Natural killer cell (primary cell): ENCODE measurements at places on chromosomes 2 and 18.
A peak's percentile ranks its signal among the peaks of the same experiment; 100 is the strongest.

DNA sequence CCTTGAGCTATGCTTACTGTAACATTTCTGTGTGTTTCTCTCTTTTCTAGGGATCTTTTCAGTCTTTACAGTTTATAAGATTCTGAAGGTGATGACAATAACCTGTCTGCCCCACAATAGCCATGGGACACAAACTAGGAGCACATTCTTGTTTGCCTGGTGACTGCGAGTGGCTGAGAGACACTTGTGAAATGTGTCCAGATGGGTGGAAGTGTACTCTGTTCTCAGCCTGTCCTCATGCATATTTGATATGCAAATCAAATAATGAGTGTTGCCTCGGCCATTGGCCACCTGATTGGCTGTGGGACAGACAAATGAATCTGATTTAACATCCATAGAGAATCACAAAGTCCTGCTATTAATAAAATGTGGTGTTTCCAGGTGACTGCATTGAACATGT lies 246.2 kb downstream of the HNMT start:
- H3K36me3 ChIP-seq = no peaks in the 10 kb centered on the region
- no peak overlapping the region for H3K27ac ChIP-seq
- H3K27me3 ChIP-seq = no peaks in the 10 kb centered on the region
- no peak overlapping the region for H3K4me3 ChIP-seq

GRCh38 chr2:9217838-9218770 lies 11.5 kb downstream of the ASAP2 start:
- no peaks in the 10 kb centered on the region for H3K27me3 ChIP-seq
- no peak overlapping the region for H3K4me3 ChIP-seq
- H3K4me1 ChIP-seq = no peaks in the 10 kb centered on the region
- DNase-seq = no peak

- H3K36me3 ChIP-seq = peaks cover 6% of the 10 kb centered on the region
- DNase-seq = no peak
- H3K4me3 ChIP-seq = peak overlapping the region; percentile 25
- H3K27me3 ChIP-seq = no peaks in the 10 kb centered on the region
- peaks cover 11% of the 10 kb centered on the region for H3K4me1 ChIP-seq
These were observed 17.6 kb upstream of the ADI1 start for GRCh38 chr2:3536682-3537632.

GRCh38 chr2:176567361-176567760 lies 298.1 kb downstream of the MTX2 start:
- H3K36me3 ChIP-seq = no peaks in the 10 kb centered on the region
- H3K27ac ChIP-seq = no peak overlapping the region
- H3K4me1 ChIP-seq = no peaks in the 10 kb centered on the region
- DNase-seq = no peak
- no peak overlapping the region for H3K4me3 ChIP-seq

- DNase-seq = no peak
- no peak overlapping the region for H3K27ac ChIP-seq
- H3K4me1 ChIP-seq = peaks cover 5% of the 10 kb centered on the region
- no peaks in the 10 kb centered on the region for H3K36me3 ChIP-seq
These were observed 96.6 kb downstream of the TMEM17 start for GRCh38 chr2:62409442-62409841.

DNA sequence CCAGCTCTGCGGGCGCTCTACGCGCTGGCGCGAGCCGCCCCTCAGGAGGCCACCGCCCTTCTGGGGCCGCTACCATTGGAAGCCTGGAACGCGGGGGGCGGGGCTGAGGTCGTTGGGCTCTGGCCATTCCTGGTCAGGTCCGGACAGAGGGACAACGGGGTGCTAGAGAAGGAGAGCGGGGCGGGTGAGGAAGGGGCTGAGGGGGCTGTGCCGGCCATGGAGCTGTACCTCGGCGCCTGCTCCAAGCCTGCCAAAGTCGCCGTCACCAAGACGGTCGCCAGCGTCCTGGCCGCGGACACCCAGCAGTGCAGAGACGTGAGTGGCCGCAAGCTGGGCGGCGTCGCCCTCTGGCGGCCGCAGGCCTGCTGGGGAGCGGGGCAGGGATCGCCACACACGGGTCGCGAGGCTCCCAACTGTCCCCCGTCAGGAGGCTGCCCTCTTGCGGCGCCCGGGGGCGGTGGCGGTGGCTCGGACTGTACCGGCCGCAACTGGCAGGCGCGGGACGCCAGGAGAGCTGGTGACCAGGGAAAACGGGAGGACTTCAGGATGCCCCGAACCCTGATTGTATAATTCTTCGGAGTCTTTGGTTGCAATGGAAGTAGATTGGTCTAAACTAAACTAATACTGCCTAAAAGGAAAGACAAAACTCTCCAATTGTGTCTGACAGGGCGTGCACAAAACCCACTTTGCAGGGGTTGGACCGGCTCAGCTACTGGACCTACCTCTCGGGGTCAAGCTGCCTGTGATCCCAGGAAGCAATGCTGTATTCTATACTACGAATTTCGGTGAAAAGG lies at the start of gene FSIP2:
FSIP2 (plus strand) TSS at position 126 of the 794 bp plus-strand sequence; CDS start at position 217, 91 bp downstream.
- no peak within 1 kb of the TSS for H3K27ac ChIP-seq
- H3K36me3 ChIP-seq = no peaks in the 10 kb centered on the region
- H3K4me1 ChIP-seq = no peaks in the 10 kb centered on the region
- no peak within 1 kb of the TSS for H3K4me3 ChIP-seq
- peak; percentile 13 for DNase-seq

DNA sequence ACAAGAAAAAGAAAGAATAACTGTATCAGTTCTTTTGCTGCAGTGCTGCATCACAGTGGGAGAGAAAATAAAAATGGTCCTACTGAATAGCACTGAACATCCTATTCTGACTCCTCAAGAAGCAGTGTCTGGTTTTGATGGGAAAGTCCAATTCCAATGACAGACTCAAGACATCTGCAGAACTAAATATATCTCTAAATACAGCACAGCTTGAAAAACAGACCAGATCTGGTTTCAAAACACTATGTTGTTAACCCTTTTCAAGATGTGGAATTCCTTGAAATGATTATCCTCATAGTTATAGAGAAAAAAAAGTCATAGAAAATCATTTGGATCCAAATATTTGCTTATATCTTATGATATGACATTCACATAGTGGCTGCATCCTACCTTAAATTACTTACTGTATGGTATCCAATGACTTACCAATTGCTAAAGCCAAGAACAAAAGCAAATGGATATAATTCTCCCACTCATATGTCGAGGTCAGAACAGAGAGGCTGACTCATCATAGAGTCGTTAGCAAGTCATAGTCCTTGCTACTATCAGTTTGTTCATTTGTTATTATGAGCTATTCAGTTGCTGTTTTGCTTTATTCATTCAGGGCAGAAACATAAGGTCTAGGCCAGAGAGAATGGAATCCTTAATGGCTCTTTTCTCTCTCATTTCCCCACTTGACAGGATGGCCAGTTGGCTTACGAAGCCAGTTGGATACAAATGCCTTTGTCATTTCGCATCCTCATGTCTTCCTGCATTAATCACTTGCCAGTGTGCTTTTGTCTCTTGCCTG lies 62.5 kb upstream of the ACVR2A start:
- H3K27ac ChIP-seq = no peak overlapping the region
- H3K36me3 ChIP-seq = no peaks in the 10 kb centered on the region
- DNase-seq = no peak
- H3K4me3 ChIP-seq = no peak overlapping the region
- H3K27me3 ChIP-seq = no peaks in the 10 kb centered on the region
- no peaks in the 10 kb centered on the region for H3K4me1 ChIP-seq

GRCh38 chr2:168920504-168921157 lies 19.5 kb downstream of the G6PC2 start:
- no peaks in the 10 kb centered on the region for H3K4me1 ChIP-seq
- H3K27ac ChIP-seq = no peak overlapping the region
- no peak for DNase-seq
- H3K36me3 ChIP-seq = no peaks in the 10 kb centered on the region
- no peaks in the 10 kb centered on the region for H3K27me3 ChIP-seq

DNA sequence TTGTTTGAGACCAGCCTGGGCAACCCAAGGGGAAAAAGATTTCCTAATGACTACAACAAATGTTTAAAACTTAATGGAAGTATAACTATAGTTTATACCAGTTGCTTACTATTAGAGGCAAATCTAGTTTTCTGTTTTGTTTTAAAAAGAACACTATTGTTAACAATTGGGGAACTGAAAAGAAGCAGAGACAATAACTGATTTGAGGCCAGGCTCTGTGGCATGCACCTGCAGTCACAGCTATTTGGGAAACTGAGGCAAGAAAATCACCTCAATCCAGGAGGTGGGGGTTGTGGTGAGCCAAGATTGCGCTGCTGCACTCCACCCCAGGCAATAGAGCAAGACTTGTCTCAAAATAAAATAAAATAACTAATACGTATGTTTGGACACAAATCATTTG lies 28.2 kb upstream of the USP34 start:
- H3K36me3 ChIP-seq = peaks cover 74% of the 10 kb centered on the region
- H3K27ac ChIP-seq = no peak overlapping the region
- H3K27me3 ChIP-seq = no peaks in the 10 kb centered on the region
- no peak for DNase-seq
- H3K4me1 ChIP-seq = no peaks in the 10 kb centered on the region
- no peak overlapping the region for H3K4me3 ChIP-seq

- H3K36me3 ChIP-seq = no peaks in the 10 kb centered on the region
- H3K4me3 ChIP-seq = no peak overlapping the region
- H3K27me3 ChIP-seq = peaks cover 38% of the 10 kb centered on the region
- no peak overlapping the region for H3K27ac ChIP-seq
- H3K4me1 ChIP-seq = peaks cover 27% of the 10 kb centered on the region
These were observed 1.4 kb downstream of the CYS1 start for GRCh38 chr2:10078704-10079265.

DNA sequence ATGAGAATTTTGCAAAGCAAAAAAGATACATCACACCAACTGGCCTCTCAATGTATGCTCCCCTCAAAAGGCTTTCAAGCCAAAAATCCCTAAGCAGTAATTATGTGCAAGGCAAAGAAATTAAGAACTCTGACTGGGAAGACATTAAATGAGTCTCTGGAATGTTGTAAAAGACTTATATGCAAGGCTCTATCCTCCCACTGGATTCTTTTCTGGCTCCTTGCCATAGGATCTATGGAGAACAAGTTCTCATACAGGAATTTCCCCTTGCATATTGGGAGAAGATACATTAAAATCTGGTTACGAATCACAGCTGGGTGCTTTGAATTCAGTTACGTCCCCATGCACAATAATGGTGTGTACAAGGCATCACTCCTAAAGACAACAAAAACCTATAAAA lies 73.4 kb upstream of the ATL2 start:
- H3K27ac ChIP-seq = no peak overlapping the region
- no peak for DNase-seq
- H3K4me1 ChIP-seq = no peaks in the 10 kb centered on the region
- H3K4me3 ChIP-seq = no peak overlapping the region

DNA sequence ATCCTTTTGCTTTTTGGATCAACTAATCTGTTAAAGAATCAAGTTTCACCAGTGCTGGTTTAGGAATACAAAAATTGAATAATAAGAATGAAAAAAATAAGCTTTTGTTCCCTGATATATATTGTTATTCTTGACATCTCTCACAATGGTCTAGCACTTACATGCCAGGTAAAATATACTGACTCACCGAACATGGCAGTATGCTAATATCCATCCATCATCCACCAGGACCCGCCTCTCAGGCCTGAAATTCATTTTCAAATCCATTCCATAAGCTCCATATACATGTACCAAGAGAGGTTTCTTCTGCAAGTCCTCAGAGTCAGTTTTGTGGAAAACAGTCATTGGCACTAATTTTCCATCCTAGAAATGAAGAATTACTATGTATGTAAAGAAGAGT lies 32.5 kb downstream of the PREPL start:
- H3K4me3 ChIP-seq = no peak overlapping the region
- H3K4me1 ChIP-seq = no peaks in the 10 kb centered on the region
- peaks cover 37% of the 10 kb centered on the region for H3K36me3 ChIP-seq
- no peaks in the 10 kb centered on the region for H3K27me3 ChIP-seq
- DNase-seq = no peak

DNA sequence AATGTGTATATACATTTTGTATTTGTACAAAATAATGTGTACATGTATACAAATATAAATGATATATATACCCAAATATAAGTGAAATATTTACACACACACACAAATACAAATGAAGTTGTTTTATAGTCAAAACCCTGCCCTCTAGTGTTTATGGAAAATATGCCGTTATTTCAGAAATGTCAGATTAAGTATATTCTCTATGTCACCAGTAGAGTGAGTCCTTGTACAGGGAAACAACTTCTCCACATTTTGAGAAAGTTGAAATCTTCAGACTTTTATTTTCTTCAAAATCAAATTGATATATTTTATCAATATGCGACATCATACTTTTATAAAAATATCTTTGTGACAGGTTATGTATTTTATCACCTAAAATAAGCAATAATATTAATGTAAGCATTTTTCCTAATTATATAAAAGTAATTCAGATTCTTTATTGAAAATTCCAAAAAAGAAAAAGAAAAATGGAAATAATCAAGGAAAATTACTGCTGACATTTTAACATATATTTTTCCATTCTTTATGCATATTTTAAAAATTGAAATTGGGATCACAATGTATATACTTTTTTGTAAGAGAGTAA lies 22.4 kb downstream of the ARL6IP6 start:
- H3K27me3 ChIP-seq = no peaks in the 10 kb centered on the region
- no peak overlapping the region for H3K27ac ChIP-seq
- peaks cover 13% of the 10 kb centered on the region for H3K36me3 ChIP-seq

DNA sequence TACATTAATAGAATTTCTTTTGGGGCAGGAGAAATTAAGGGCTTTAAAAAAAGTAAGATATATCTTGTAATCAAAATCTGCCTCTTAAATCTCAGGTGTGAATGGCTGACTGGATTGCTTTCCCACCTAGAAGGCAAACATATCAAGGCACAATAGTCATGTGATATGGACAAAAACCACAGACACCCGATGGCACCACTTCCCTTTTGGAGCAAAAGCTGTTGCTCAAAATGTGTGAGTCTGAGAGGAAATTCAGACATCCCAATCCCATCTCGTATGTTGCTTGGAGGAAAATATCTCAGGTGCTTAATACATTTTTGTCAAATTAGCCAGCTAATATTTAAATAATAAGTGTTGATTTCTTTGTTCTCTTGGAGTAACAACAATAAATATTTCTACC lies 120.7 kb downstream of the KCNF1 start:
- H3K4me1 ChIP-seq = no peaks in the 10 kb centered on the region
- no peak for DNase-seq
- H3K27me3 ChIP-seq = no peaks in the 10 kb centered on the region
- H3K4me3 ChIP-seq = no peak overlapping the region
- H3K36me3 ChIP-seq = no peaks in the 10 kb centered on the region

- no peak overlapping the region for H3K4me3 ChIP-seq
- no peaks in the 10 kb centered on the region for H3K36me3 ChIP-seq
- no peak for DNase-seq
- no peaks in the 10 kb centered on the region for H3K27me3 ChIP-seq
- H3K4me1 ChIP-seq = no peaks in the 10 kb centered on the region
These were observed 156.0 kb downstream of the SEPTIN10 start for GRCh38 chr2:109457794-109458193.

GRCh38 chr18:63603772-63604171 lies 16.6 kb downstream of the SERPINB13 start:
- H3K27ac ChIP-seq = no peak overlapping the region
- no peaks in the 10 kb centered on the region for H3K36me3 ChIP-seq
- H3K4me1 ChIP-seq = no peaks in the 10 kb centered on the region
- H3K4me3 ChIP-seq = no peak overlapping the region

- no peak overlapping the region for H3K27ac ChIP-seq
- H3K27me3 ChIP-seq = no peaks in the 10 kb centered on the region
- no peaks in the 10 kb centered on the region for H3K4me1 ChIP-seq
- DNase-seq = no peak
These were observed 107.1 kb upstream of the ZNF516 start for GRCh38 chr18:76602191-76602590.

GRCh38 chr2:73072129-73072395 lies 550 bp upstream of the SFXN5 start:
- peak; percentile 40 for DNase-seq
- H3K4me3 ChIP-seq = peak overlapping the region; percentile 98
- H3K27me3 ChIP-seq = no peaks in the 10 kb centered on the region
- peak overlapping the region; percentile 95 for H3K27ac ChIP-seq
